Activated CD4-positive, alpha-beta T cell treated with anti-CD3 and anti-CD28 coated beads for 36 hours (primary cell): ENCODE measurements at places on chromosomes 6 and 20. TPM values are rescaled to one million over a fixed set of nuclear protein-coding genes. Genes with fewer than 3 reads are reported as not detected.

DNA sequence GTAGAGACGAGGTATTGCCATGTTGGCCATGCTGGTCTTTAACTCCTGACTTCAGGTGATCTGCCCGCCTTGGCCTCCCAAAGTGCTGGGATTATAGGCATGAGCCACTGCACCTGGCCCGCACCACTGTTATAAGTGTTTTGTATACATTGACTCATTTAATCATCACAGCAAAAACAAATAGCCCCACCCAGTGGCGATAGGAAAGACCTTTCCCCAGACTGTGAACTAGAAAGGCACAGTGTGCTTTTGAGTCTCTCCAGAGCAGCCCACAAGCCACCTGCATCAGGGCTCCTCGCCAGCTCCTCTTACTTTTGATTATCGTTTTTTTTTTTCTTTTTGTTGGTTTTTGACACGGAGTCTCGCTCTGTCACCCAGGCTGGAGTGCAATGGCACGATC is 27.9 kb upstream of the ZFP64 start:
- peaks cover 8% of the 10 kb centered on the region for H3K36me3 ChIP-seq
- peaks cover 9% of the 10 kb centered on the region for H3K27me3 ChIP-seq
- H3K27ac ChIP-seq, result no peak overlapping the region
- H3K4me1 ChIP-seq, result no peaks in the 10 kb centered on the region
- no peak overlapping the region for H3K4me3 ChIP-seq
- DNase-seq, result peak; percentile 9

- H3K36me3 ChIP-seq, result no peaks in the 10 kb centered on the region
- peaks cover 18% of the 10 kb centered on the region for H3K27me3 ChIP-seq
- no peak for DNase-seq
- H3K4me1 ChIP-seq, result peaks cover 15% of the 10 kb centered on the region
- no peak overlapping the region for H3K27ac ChIP-seq
Measured at GRCh38 chr6:148438632-148439031, 96.0 kb downstream of the SASH1 start.

- peak overlapping the region; percentile 26 for H3K27ac ChIP-seq
- no peaks in the 10 kb centered on the region for H3K27me3 ChIP-seq
- H3K36me3 ChIP-seq, result peaks cover 29% of the 10 kb centered on the region
- H3K4me1 ChIP-seq, result peaks cover 39% of the 10 kb centered on the region
Measured at GRCh38 chr20:58268421-58268821, 40.0 kb upstream of the ANKRD60 start.

SLC16A10 gene
- 7.0 TPM for total RNA-seq

HLA-DPA1 gene
- 11.5 TPM for total RNA-seq

CHRNA4 gene
- not detected for total RNA-seq

GRCh38 chr6:44126320-44127149 is 717 bp downstream of the MRPL14 start:
- H3K4me3 ChIP-seq, result peak overlapping the region; percentile 82
- H3K27me3 ChIP-seq, result no peaks in the 10 kb centered on the region
- H3K36me3 ChIP-seq, result peaks cover 13% of the 10 kb centered on the region
- peaks cover 46% of the 10 kb centered on the region for H3K4me1 ChIP-seq
- peak; percentile 93 for DNase-seq

GRCh38 chr6:56789879-56790278 is 147.2 kb upstream of the DST start:
- no peaks in the 10 kb centered on the region for H3K4me1 ChIP-seq
- H3K4me3 ChIP-seq, result no peak overlapping the region
- H3K27ac ChIP-seq, result no peak overlapping the region
- H3K36me3 ChIP-seq, result no peaks in the 10 kb centered on the region
- peaks cover 2% of the 10 kb centered on the region for H3K27me3 ChIP-seq
- DNase-seq, result no peak

DNA sequence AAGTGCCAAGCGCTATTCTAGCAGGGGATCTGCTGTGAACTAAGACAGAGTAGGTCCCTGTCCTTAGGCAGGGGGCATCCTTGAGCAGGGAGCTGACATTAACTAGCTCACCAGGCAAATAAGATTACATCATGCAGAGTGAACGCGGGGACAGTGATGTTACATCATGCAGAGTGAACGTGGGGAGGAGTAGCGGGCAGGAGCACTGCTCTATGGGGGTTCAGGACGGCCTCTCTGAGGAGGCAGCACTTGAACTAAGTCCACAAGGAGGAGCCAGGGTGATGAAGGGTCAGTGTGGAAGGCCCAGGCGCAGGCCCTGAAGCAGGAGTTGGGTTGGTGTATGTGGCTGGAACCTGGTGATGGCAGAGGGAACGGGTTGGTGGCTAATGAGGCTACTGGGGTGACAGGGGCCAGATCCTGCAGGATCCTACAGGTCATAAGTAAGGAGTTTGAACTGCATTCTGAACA is 38.7 kb downstream of the KAT14 start:
- no peak overlapping the region for H3K27ac ChIP-seq
- H3K4me1 ChIP-seq, result peaks cover 5% of the 10 kb centered on the region
- no peak for DNase-seq
- no peaks in the 10 kb centered on the region for H3K27me3 ChIP-seq

GRCh38 chr6:18023891-18024290 is 36.5 kb upstream of the KIF13A start:
- no peaks in the 10 kb centered on the region for H3K4me1 ChIP-seq
- no peak overlapping the region for H3K27ac ChIP-seq

GGTLC1 gene
- not detected for total RNA-seq

DNA sequence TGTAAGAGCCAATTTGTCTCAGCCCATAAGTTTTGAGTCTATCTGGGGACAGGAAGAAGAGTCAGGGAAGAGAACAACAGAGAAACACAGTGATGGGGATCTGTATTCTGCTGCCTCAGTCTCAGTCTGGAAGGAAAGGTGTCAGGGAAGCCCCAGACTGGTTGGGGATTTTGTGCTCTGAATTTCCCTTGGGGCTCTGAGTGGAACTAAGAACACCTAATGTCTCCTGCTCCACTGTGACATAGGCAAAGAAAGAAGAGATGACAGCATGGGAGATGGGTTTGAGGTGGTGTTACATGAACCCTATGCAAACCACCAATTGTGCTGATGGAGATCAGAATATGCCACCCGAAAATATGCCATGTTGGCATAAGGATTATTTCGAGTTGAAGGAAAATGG is 139.5 kb upstream of the MYLIP start:
- H3K4me1 ChIP-seq, result peaks cover 12% of the 10 kb centered on the region

DNA sequence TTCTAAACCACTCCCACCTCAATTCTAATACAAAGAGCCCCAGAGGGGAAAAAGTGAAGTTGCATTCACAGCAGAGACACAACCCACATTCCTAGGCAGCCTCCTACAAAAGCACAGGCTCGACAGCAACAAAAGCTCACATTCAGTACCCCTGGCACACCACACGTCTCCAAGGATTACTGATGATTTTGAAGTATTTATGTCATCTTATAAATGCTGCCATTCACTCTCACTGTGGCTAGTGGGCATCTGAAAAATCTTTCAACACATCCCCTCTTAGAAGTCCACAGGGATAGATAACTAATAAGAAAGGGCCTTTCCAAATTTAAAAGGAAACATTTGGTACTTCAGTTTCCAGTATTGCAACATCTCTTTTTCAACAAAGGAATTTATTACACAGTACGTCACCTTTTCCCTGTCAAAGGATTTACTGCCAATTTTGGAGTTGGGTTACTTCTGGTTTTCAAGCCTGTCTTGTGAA is 146.7 kb downstream of the TASP1 start:
- no peaks in the 10 kb centered on the region for H3K4me1 ChIP-seq
- H3K36me3 ChIP-seq, result peaks cover 8% of the 10 kb centered on the region
- no peak overlapping the region for H3K4me3 ChIP-seq

- H3K4me3 ChIP-seq, result no peak overlapping the region
- H3K27ac ChIP-seq, result no peak overlapping the region
- no peaks in the 10 kb centered on the region for H3K36me3 ChIP-seq
- peaks cover 16% of the 10 kb centered on the region for H3K4me1 ChIP-seq
Measured at GRCh38 chr6:151675746-151676459, 131.6 kb upstream of the ESR1 start.

GRCh38 chr6:154745243-154745642 is 12.0 kb downstream of the SCAF8 start:
- H3K4me3 ChIP-seq, result no peak overlapping the region
- H3K27me3 ChIP-seq, result no peaks in the 10 kb centered on the region
- H3K36me3 ChIP-seq, result peaks cover 39% of the 10 kb centered on the region
- H3K4me1 ChIP-seq, result peaks cover 70% of the 10 kb centered on the region

- no peak for DNase-seq
- H3K36me3 ChIP-seq, result peaks cover 2% of the 10 kb centered on the region
- peaks cover 11% of the 10 kb centered on the region for H3K27me3 ChIP-seq
- H3K27ac ChIP-seq, result no peak overlapping the region
Measured at GRCh38 chr6:39128106-39128505, 13.1 kb upstream of the SAYSD1 start.

OPRM1 gene
- not detected for total RNA-seq

SLC17A9 gene
- total RNA-seq, result 16.2 TPM

GRCh38 chr6:112188906-112189305 is 65.5 kb downstream of the LAMA4 start:
- no peak overlapping the region for H3K4me3 ChIP-seq
- peaks cover 14% of the 10 kb centered on the region for H3K27me3 ChIP-seq
- H3K4me1 ChIP-seq, result no peaks in the 10 kb centered on the region

GRCh38 chr6:147158881-147159280 is 45.3 kb upstream of the STXBP5 start:
- no peak overlapping the region for H3K4me3 ChIP-seq
- H3K27ac ChIP-seq, result no peak overlapping the region
- peaks cover 4% of the 10 kb centered on the region for H3K27me3 ChIP-seq

KIF13A gene
- total RNA-seq, result 0.07 TPM

PAK5 gene
- not detected for total RNA-seq

TOX2 gene
- 1.6 TPM for total RNA-seq

GRCh38 chr20:20167698-20168097 is 115.4 kb downstream of the CFAP61 start:
- H3K27me3 ChIP-seq, result peaks cover 4% of the 10 kb centered on the region
- no peak overlapping the region for H3K4me3 ChIP-seq
- no peak for DNase-seq
- no peak overlapping the region for H3K27ac ChIP-seq

GRCh38 chr6:158718461-158719046 is 68.7 kb downstream of the SYTL3 start:
- H3K4me3 ChIP-seq, result no peak overlapping the region
- peaks cover 42% of the 10 kb centered on the region for H3K4me1 ChIP-seq
- H3K27ac ChIP-seq, result no peak overlapping the region
- peaks cover 79% of the 10 kb centered on the region for H3K36me3 ChIP-seq
- no peaks in the 10 kb centered on the region for H3K27me3 ChIP-seq
- DNase-seq, result no peak

PEX6 gene
- total RNA-seq, result 14.6 TPM

GLYATL3 gene
- not detected for total RNA-seq

KCNK5 gene
- total RNA-seq, result 15.8 TPM

GRCh38 chr6:109362102-109362884 is 20.0 kb downstream of the CD164 start:
- peaks cover 89% of the 10 kb centered on the region for H3K36me3 ChIP-seq
- DNase-seq, result no peak
- H3K27ac ChIP-seq, result no peak overlapping the region
- H3K27me3 ChIP-seq, result no peaks in the 10 kb centered on the region
- H3K4me3 ChIP-seq, result no peak overlapping the region

- H3K27ac ChIP-seq, result peak overlapping the region; percentile 25
- H3K27me3 ChIP-seq, result no peaks in the 10 kb centered on the region
- H3K4me3 ChIP-seq, result no peak overlapping the region
- DNase-seq, result no peak
- peaks cover 15% of the 10 kb centered on the region for H3K4me1 ChIP-seq
Measured at GRCh38 chr20:36252511-36252910, 16.2 kb downstream of the AAR2 start.

GRCh38 chr20:37852666-37853065 is 50.3 kb upstream of the VSTM2L start:
- peaks cover 23% of the 10 kb centered on the region for H3K4me1 ChIP-seq
- no peak for DNase-seq
- H3K4me3 ChIP-seq, result no peak overlapping the region
- peaks cover 13% of the 10 kb centered on the region for H3K36me3 ChIP-seq
- no peak overlapping the region for H3K27ac ChIP-seq

GRCh38 chr20:56711018-56711417 is 81.9 kb downstream of the TFAP2C start:
- no peak overlapping the region for H3K4me3 ChIP-seq
- no peak overlapping the region for H3K27ac ChIP-seq
- H3K27me3 ChIP-seq, result peaks cover 6% of the 10 kb centered on the region
- no peaks in the 10 kb centered on the region for H3K4me1 ChIP-seq
- H3K36me3 ChIP-seq, result no peaks in the 10 kb centered on the region
- DNase-seq, result no peak

DYNLT2 gene
- 2.0 TPM for total RNA-seq

TRIM31 gene
- not detected for total RNA-seq

RIPOR2 gene
- total RNA-seq, result 60.0 TPM

JPH2 gene
- 0.07 TPM for total RNA-seq

- no peak overlapping the region for H3K4me3 ChIP-seq
- H3K27me3 ChIP-seq, result no peaks in the 10 kb centered on the region
- DNase-seq, result no peak
- H3K4me1 ChIP-seq, result no peaks in the 10 kb centered on the region
- no peak overlapping the region for H3K27ac ChIP-seq
Measured at GRCh38 chr6:101482606-101483005, 89.1 kb downstream of the GRIK2 start.

DNA sequence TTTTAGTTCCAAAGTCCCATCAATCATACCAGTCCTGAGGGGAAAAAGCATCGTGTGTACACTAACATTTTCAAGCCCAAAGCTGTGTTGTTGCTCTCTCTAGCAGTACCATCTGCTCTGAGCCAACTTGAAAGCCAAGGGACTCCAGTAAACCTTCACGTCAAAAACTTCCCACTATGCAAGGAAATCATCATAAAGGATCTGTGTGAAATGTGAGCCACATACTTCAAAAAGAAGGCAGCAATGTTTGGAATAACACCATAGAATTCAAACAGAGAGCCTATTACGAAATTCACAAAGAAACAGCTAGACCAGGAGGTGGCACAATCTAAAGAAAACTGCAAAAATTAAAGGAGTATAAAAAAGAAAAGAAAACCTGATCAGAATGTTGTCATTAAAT is 399.8 kb upstream of the EPHA7 start:
- no peaks in the 10 kb centered on the region for H3K4me1 ChIP-seq
- no peaks in the 10 kb centered on the region for H3K27me3 ChIP-seq
- DNase-seq, result no peak
- no peaks in the 10 kb centered on the region for H3K36me3 ChIP-seq

DNA sequence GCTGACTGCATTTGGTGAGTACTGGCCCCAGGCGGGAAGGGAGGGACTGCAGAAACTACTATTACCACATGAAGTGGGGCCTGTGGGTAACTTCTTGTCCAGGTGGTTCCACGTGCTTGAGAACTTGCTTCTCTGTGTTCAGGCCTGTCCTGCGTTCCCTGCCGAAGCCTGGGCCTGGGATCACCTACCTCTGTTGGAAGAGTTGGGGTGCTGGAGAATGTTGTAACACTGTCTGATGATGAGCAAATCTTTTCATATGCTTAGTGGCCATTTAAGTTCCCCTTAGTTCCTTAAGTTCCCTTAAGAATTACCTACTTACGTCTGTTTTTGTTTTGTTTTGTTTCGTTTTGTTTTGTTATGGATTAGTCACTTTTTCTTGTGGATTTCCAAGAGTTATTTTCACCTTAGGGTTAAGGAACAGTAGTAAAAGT is 154.4 kb downstream of the DTNBP1 start:
- H3K27me3 ChIP-seq, result no peaks in the 10 kb centered on the region
- H3K4me3 ChIP-seq, result no peak overlapping the region
- H3K27ac ChIP-seq, result peak overlapping the region; percentile 6
- DNase-seq, result no peak

- no peaks in the 10 kb centered on the region for H3K36me3 ChIP-seq
- no peaks in the 10 kb centered on the region for H3K4me1 ChIP-seq
- DNase-seq, result no peak
Measured at GRCh38 chr6:168582571-168582981, 141.6 kb downstream of the SMOC2 start.

- H3K27ac ChIP-seq, result no peak overlapping the region
- no peak overlapping the region for H3K4me3 ChIP-seq
- H3K36me3 ChIP-seq, result peaks cover 18% of the 10 kb centered on the region
- H3K27me3 ChIP-seq, result no peaks in the 10 kb centered on the region
Measured at GRCh38 chr6:152241013-152241766, 396.0 kb downstream of the SYNE1 start.
